KG1 (cell line): ENCODE measurements at places on chromosomes 6 and 20.

DNA sequence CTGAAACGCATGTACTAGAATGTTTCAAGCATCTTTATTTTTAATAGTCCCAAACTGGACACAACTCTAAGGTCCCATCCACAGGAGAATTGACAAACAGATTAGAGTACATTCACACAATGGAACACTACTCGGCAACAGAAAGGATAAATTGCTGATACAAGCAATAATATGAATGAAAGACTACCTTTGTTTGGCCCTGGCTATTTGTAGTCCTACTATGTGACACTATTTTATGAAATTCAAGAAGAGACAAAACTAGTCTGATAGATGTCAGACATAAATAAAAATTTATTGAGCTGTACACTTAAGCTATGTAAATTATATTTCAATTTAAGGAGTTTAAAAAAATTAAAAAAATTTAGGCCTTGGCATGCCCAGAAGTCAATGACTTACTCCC is 28.0 kb upstream of the RNF24 start:
- no peak for DNase-seq

DNA sequence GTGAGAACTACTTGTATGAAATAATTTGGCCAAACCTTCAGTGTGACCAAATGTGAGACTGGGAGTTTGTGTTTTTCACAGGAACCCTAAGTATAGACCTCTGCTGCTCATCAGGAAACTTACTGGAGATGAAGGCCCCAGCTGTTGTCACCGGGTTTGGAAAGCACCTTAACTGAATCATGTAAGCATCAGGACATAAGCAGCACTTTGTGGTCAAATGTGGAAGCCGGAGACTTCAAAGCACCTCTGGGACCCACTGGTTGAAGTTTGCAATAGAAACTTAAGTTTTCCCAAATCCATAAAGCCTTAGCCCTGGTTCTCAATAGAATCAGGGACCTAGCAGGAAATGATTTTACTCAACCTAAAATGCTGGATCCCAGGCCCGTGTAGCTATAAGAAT is 14.3 kb downstream of the TTPAL start:
- no peak for DNase-seq

- DNase-seq: no peak
Observed at GRCh38 chr6:51842061-51842803, 245.2 kb downstream of the PKHD1 start.

GRCh38 chr6:163342571-163343539 is 71.7 kb upstream of the QKI start:
- no peak for DNase-seq

- DNase-seq: peak; percentile 38
Observed at GRCh38 chr6:166439366-166440091, 56.8 kb upstream of the MPC1 start.

GRCh38 chr6:154535147-154535546 is 24.7 kb upstream of the CNKSR3 start:
- DNase-seq: no peak

GRCh38 chr6:153013438-153013837 is 10.9 kb upstream of the MTRF1L start:
- DNase-seq: no peak

DNA sequence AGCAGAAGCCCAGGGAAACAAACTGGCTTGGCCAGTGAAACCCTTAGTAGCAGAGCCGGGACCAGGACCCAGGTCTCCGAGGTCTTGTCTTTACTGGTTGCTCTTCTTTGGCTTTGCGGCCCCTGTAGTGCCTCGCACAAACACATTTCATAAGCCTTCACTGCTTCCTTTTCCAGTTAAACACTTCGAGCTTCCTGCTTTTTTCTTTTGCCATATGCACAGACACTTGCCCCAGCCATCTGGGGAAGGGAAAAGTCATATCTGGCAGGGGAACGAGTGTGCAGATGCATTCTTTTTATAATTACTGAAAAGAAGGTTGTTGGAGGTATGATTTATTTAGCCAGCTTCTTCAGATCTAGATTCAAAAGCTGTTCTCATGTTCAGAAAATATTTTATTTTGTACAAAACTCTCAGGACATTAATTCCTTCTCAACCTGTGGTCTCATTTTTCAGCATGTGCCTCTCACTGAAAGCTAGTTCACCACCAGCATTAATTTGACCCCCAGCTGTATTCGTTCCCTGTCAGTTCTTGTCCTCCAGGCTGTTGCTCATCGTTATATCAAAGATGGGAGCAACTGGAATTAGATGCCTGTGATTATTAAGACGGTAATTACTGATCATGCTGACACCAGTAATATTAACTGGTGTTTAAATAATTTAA is 19.2 kb downstream of the KLHL32 start:
- DNase-seq: no peak

DNA sequence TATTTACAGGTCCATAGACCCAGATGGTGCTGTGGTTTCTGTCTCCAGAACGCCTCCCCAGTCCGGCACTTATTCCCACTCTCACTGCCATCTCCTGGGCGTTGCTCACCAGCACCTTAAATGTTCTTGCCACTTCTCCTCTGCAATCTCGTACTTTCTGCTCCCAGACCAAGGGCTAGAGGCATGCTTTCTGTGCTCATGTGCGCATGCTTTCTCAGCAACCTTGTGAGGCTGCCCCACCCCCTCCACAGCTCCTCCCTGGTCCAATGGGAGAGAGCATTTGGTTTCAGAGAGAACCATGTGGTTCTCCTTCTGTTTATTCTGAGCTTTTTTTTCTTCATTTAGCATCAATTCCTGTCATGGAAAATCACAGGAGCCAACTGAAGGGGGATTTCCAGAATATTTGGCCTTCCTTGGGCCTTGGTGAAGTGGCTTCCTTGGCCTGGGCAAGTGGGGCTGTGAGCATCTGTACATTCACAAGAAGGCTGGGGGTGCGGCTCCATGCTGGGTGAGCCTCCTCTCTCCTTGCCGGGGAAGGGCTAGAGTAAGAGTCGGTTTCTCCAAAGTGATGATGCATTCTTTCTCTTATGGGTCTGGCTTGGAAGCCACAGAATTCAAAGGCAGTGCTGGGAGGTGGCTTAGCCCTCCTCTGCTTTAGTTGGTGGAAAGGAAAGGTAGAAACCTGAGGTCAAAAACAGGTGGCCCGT is 66.6 kb downstream of the PHACTR3 start:
- DNase-seq: no peak

- no peak for DNase-seq
Observed at GRCh38 chr20:49347156-49347555, 69.3 kb upstream of the ZNFX1 start.

DNA sequence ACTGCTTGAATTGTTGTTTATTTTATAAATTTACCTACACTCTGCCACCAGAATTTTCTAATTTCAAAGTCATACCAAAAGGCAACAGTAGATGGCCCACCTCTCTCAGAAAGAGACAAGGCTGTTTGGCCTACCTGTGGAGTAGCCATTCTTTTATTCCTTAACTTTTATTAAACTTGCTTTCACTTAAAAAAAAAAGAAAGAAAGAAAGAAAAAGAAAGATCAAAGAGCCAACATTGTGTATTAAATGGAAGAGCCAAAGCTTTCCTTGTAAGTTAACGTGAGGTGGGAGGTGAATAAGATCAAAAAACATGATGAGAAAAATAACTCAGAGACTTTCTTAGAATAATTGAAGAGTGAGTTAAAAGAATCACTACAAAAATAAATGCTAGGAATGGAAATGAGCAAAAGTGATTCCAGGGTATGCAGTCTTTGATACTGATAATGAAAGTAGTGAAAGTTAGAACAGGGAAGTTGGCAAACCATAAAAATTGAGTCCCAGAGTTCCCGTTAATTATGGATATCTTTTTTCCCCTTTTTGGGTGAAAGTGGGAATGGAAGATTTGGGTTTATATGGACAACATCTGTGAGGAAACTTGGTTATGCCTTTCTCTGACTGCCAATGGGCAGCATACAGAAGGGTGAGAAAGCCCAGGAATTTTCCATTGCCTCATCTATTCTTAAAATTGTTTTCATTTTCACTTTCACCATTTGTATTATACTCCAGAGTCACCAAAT is 35.9 kb upstream of the MYB start:
- DNase-seq: peak; percentile 33

GRCh38 chr6:13457577-13457976 is 29.8 kb downstream of the GFOD1 start:
- no peak for DNase-seq

DNA sequence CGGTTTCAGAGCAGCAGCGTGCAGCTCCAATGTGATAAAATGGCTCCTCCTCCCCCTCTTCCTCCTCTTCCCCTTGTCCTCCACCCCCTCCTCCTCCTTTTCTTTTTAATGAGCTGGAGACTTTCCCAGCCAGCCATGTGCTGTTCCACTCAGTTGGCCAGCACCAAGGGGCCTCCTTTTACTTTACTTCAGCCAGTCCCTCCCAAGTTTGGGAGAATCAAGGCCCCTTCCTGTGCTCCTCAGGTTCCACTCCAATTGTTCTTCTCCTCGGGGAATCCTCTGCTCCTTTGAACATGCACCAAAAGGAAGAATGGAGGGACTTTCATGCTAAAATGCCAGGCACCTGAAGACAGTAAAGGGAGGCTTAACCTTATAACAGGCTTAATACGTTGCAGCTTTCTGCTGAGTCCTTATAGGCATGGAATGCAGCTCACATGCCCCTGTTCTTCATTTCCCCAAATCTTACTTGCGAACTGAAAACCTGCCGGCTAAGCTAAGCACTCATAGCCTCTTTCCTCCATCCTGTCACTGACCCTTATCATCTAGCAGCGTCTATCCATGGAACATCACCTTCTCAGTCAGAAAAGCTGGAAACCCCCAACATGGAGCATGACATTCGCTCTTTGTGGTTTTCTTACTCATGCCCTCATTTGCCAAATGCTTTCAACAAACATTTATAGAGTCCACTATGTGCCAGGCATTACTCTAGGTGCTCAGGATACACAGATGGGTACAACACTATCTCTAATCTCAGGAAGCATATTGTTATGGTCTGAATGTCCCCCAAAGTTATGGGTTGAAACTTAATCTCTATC is 170.6 kb downstream of the PHACTR1 start:
- no peak for DNase-seq

GRCh38 chr6:133512410-133513016 is 271.4 kb downstream of the EYA4 start:
- peak; percentile 12 for DNase-seq

- no peak for DNase-seq
Observed at GRCh38 chr6:133159255-133159795, 81.8 kb upstream of the EYA4 start.

DNA sequence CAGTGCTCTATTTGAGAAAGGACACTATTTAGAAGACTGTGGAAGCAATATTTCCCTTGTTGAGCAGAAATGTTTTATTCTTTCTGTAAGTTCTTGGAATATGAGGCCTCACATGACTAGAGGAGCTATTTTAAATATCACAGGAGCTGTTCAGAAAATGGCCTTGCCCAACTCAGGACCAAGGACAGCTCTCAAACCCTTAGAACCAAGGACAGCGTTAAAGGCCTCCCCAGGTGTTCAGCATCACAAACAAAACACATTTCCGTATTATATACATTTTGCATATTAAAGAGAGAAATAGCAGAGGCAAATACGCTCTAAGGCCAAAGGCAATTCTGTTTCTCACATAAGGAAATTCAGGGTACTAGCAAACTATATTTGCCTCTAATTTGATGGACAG is 631.4 kb downstream of the CDH26 start:
- DNase-seq: peak; percentile 1

GRCh38 chr6:133843098-133843497 is 45.8 kb upstream of the TCF21 start:
- no peak for DNase-seq

DNA sequence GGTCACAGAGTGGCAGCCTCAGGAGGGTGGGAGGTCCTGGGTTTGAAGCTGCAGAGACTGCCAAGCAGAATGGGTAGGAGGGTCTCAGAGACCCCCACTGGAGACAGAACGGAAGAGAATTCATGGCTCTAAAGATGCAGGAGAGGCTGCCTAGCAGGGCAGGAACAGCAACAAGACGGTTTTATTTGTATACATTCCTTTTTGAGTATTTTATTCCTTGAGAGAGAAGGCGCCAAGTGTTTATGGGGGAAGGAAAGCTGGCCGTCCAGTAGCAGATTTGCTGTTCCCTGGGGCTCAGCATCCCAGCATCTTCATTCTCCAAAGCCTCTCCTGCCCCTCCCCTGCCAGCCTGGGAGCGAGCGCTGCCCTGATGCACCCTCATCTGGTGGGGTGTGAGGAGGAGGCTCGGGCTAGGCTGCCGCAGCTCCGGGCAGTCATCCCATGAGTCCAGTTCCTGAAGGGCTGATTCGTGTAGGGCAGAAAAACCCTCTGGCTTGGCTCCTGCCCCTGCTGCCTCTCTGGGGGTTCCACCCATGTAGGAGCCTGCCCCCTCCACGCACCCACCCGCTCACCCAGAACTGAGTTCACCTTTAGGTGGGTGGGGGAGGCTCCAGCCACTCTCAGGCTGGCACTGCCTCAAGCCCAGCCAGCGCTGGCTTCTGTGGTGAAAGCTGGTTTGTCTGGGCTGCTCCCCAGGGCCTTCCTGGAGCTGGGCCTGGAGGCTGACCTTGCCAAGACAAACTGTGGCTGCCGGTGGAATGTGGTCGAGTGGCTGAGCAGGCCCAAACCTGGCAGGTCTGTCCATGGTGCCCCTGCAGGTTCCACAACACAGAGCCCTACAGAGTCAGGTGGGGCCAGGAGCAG is 32.4 kb downstream of the CPXM1 start:
- DNase-seq: no peak

GRCh38 chr20:10793766-10794165 is 120.0 kb upstream of the JAG1 start:
- DNase-seq: no peak

GRCh38 chr6:82430611-82431010 is 67.0 kb downstream of the TPBG start:
- DNase-seq: no peak

- DNase-seq: no peak
Observed at GRCh38 chr6:70507161-70507560, 59.6 kb upstream of the SDHAF4 start.
